Skin of body (tissue), 3 donors: ENCODE measurements at places on chromosomes 3 and 15. TPM values are rescaled to one million over a fixed set of nuclear protein-coding genes. Genes with fewer than 3 reads are reported as not detected.

DNA sequence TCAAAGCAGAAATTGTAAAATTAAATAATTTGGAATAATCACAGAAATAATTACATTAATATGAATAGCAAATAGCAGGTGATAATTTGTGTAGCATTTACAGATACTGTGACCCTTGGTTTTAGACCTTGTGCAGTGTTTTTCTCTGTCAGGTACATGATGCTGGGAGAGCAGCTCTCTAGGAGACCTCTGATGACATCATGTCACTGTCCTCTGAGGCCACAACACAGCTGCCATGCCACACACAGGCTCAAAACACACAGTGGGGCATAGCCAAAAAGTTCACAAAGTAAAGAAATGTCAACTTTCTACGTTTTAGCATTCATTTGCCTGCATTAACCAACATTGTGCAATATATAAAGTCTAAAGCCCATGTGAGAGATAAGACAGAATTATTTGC is 71.8 kb upstream of the ZBTB20 start:
- no peak for DNase-seq

DNA sequence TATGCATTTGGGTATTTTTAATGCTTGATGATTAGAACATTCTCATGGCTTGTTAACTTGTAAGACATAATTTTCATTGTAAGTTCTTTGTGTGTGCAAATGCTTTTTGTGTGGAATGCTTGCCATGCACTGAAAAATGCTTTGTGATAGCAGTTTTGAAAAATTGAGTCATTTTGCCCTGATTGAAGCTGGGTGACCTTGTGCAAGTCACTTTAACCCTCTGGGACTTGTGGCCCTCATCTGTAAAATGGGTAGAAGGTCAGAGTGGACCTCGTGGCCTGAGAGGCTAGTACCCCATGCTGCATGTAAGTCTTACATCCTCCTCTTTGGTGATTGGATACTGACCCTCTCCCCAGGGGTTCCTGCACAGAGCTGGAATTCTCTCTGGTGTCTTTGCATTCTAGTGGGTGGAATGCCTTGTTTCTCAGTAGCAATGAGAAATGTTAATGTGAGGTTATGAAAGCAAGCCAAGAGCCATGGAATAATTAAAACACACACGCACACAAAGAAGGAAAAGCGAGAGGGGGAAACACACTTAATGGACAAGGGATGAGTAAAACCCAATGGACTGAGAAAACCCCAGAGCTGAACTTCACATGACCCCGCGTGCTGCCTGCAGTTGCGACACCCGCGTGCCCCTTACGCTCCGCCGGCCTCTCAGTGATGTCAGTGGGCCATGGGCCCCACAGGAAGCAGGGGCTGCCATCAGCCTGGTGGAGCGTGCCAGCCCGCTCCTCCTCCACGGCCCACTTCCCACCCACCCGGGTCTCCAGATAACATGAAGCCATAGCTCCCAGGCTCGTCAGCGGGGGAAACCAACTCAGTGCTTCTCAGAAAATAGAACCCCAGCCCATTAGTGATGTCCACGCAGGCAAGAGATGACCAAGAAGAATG is 44.0 kb downstream of the SMAD3 start:
- DNase-seq, result peak; percentile 81

DNA sequence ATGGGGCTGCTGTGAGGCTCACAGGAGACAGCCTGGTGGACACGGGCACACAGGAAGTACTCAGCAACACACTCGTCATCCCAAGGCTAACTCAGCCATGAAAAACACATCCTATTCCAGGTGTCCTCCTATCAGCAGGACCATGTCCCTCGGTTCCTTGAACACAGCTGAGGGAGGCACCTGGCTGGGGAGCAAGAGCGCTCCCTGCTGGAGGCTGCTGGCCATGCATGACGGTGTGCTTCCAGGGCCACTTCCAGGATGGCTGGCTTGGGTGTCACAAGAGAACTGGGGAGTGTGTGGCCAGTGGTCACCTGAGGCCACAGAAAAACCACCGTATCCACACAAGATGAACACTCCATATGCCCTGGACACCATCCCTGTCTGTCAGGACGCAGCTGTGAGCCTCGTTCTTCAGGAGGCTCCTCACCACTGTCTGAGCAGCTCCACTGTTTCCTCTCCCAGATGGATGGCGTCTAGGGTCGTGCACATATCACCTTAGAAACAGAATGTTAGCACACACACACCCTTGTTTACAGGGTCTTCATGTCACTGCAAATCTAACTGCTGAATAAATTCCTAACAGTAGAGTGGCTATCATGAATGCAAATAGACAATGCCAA is 31.0 kb downstream of the POC1A start:
- DNase-seq, result peak; percentile 18

Gene FGF7
- 44.2 TPM for total RNA-seq

DNA sequence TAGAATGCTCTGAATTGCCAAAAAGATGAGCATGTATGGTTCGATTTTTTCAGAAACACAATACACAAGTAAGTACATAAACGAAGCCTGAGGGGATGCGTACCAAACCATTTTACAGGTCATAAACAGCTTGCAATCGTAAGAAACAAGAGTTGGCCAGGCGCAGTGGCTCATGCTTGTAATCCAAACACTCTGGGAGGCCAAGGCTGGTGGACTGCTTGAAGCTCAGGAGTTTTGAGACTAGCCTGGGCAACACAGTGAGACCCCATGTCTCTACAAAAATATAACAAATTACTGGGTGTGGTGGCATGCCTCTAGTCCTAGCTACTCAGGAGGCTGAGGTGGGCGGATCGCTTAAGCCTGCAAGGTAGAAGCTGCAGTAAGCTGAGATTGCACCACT is 13.4 kb downstream of the TRA2B start:
- DNase-seq, result no peak

DNA sequence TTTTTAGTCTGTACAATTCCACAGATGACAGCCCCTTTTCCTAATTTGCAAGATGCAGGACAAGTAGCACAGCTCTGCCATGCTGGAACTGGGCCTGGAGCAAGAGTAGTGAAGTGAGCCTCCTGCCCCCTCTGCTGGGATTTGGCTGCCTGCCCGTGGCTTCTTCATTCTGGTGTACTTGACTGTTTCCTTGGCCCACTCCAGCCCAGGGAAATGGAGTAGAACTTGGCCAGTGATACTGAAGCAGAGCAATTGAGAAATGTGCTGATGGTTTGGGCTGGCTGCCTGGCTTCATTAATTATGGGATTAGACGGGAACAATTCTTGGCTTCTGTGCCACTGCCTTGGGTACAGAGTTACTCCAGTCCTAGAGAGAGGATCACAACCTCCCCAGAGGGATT is 2.8 kb downstream of the GPD1L start:
- DNase-seq, result peak; percentile 27

GRCh38 chr15:64010719-64011118 is 35.6 kb downstream of the DAPK2 start:
- no peak for DNase-seq
